ENCODE measurements at places on chromosomes 2 and 18. TPM values are rescaled to one million over a fixed set of nuclear protein-coding genes. Genes with fewer than 3 reads are reported as not detected.

DNA sequence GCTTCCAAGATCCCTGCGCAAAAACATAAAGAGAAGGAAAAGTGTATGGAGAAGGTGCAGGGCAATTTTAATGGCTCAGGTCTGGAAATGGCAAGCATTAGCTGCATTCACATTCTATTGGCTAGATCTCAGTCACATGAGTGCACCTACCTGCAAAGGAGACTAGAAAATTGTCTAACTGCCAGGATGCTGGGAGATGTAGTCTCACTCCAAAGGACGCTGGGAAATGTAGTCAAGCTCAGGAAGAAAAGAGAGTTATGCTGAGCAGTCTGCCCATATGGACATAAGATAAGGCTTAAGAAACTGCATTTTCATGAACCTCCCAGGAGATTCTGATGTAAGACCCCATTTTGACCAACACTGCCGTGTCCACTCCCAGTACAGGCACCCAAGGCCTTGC lies 9.5 kb upstream of the KLHL29 start:
- no peak for DNase-seq
- no peak overlapping the region for H3K4me3 ChIP-seq
- H3K27ac ChIP-seq = no peak overlapping the region
- H3K36me3 ChIP-seq = no peaks in the 10 kb centered on the region

DNA sequence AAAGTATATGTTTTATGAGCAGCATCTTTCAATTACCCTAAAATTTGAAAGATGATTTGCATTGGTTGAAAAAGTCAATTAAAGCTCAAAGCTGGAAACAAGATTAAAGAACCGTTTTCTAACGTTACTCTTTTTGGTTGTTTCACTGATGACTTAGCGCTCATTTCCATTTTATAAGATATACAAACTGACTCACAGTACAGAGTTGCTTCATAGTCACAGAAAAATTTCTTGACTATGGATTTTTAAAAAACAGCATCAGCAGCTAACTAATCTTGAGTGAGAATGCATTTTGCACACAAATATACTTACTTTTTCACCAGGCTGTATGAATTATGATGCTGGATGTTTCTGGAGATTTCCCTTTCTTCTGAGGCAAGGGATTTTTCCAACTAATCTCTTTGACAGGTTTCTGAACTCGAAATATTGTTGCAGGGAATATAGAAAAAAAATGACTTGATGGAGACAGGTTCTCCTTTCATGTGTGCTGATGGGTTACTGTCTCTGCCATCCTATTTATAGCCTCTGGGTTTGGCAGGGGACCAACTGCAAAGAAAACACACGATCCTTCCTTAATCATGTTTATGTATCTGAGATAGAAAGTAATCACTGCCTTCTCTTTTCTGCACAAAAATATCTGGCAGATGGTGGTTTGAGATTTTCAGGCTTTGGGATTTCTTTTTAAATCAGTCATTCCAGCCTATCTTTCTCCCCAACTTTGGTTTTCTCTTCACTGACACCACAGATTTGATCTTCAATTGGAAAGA lies 129.4 kb upstream of the DAPL1 start:
- no peak overlapping the region for H3K4me3 ChIP-seq
- DNase-seq = no peak
- peaks cover 23% of the 10 kb centered on the region for H3K36me3 ChIP-seq
- H3K4me1 ChIP-seq = peaks cover 3% of the 10 kb centered on the region

- H3K4me3 ChIP-seq = no peak overlapping the region
- H3K4me1 ChIP-seq = no peaks in the 10 kb centered on the region
- DNase-seq = no peak
- no peaks in the 10 kb centered on the region for H3K36me3 ChIP-seq
These were observed 193.3 kb downstream of the SLC4A3 start for GRCh38 chr2:219820767-219821166.

DNA sequence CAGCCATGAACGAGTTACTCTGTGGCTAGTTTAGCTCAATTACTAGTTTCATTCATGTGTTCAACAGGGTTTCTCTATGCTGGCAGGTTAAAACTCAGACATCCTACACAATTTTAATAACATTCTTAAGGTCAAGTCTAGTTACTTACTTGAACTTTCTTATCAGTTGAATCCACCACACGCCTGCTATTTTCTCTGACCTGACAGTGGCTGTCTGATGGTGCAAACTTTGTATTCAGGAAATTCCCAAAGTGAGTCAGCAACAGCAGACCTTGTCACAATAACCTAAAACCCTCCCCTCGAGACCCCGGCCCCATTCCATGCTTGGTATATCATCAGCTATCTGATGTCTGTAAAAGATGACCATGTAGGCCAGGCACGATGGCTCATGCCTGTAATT lies 20.8 kb upstream of the CIDEA start:
- no peaks in the 10 kb centered on the region for H3K36me3 ChIP-seq
- H3K4me3 ChIP-seq = no peak overlapping the region
- no peak for DNase-seq
- no peaks in the 10 kb centered on the region for H3K27me3 ChIP-seq
- no peak overlapping the region for H3K27ac ChIP-seq
- H3K4me1 ChIP-seq = peaks cover under 1% of the 10 kb centered on the region

GRCh38 chr18:4181086-4181485 lies 274.0 kb downstream of the DLGAP1 start:
- H3K4me1 ChIP-seq = no peaks in the 10 kb centered on the region
- no peaks in the 10 kb centered on the region for H3K36me3 ChIP-seq
- H3K4me3 ChIP-seq = no peak overlapping the region
- no peak for DNase-seq
- no peak overlapping the region for H3K27ac ChIP-seq

- no peak overlapping the region for H3K4me3 ChIP-seq
- H3K27me3 ChIP-seq = no peaks in the 10 kb centered on the region
- no peak for DNase-seq
- no peaks in the 10 kb centered on the region for H3K4me1 ChIP-seq
These were observed 115.9 kb upstream of the SYT4 start for GRCh38 chr18:43393174-43393573.

DNA sequence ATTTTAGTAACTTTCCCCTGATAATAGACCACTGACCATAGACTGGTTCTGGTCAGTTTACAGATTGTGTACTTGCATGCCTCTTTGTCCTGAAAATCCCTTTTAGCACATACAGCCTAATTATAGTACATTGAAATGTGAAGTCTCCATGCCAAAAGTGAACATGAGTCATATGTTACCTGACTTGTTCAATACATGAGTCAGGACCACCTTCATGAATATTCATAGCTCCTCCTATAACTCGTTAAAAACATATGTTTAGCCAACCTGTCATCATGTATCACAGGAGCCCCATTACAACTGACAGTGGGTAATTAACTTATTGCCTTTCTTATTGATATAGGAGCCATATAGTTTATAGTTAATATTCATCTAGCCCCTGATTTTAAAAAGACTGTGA lies 78.6 kb downstream of the SH3YL1 start:
- DNase-seq = no peak
- H3K4me1 ChIP-seq = no peaks in the 10 kb centered on the region
- no peak overlapping the region for H3K27ac ChIP-seq
- H3K36me3 ChIP-seq = no peaks in the 10 kb centered on the region
- H3K4me3 ChIP-seq = no peak overlapping the region
- H3K27me3 ChIP-seq = no peaks in the 10 kb centered on the region

DNA sequence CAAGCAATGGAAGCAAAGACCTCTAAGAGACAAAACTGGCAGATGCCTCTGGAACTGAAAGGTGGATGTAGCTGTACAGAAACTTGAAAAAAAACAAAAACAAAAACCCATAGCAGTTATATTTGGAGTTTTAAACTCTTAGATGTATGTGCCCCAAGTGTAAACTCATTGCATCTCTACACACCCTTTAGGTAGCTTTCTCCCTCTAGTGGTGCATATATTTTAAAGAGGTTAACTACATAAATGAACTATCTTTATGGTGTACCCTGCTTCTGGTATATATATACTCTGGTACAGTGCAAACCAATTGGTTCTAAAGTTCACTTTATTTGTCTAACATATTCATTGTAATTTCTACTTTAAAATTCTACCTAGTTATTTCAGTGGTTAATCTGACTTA lies 518.2 kb downstream of the NRXN1 start:
- no peaks in the 10 kb centered on the region for H3K27me3 ChIP-seq
- H3K27ac ChIP-seq = no peak overlapping the region
- H3K36me3 ChIP-seq = no peaks in the 10 kb centered on the region
- no peak for DNase-seq
- H3K4me1 ChIP-seq = no peaks in the 10 kb centered on the region
- H3K4me3 ChIP-seq = no peak overlapping the region

- H3K4me1 ChIP-seq = no peaks in the 10 kb centered on the region
- H3K4me3 ChIP-seq = no peak overlapping the region
- DNase-seq = no peak
These were observed 50.8 kb upstream of the ITGA6 start for GRCh38 chr2:172376505-172377125.

GRCh38 chr18:47981320-47981719 lies 50.9 kb upstream of the SMAD2 start:
- H3K27ac ChIP-seq = no peak overlapping the region
- H3K27me3 ChIP-seq = no peaks in the 10 kb centered on the region
- DNase-seq = no peak
- H3K4me3 ChIP-seq = no peak overlapping the region

- H3K36me3 ChIP-seq = no peaks in the 10 kb centered on the region
- H3K27ac ChIP-seq = no peak overlapping the region
- no peaks in the 10 kb centered on the region for H3K4me1 ChIP-seq
These were observed 155.4 kb upstream of the FSIP2 start for GRCh38 chr2:185583058-185583816.

DNA sequence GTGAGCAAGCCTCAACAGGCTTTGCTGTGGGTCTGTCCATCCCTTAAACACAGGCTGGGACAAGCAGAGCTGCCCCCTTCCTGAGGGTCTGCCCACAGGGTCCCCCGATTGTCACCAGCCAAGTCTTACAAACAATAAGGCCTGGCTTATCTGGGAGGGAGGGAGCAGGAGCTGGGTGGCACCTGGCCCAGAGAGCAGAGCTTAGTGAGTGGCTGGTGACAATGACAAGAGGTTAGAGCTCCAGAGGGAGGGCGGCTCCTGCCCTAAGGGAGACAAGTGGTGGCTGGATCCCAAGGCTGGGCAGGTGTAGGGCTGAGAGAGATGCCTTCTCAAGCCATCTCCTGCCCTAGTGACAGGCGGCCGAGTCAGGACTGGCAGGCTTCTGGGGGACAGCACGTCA lies 125.5 kb downstream of the KLHL29 start:
- H3K36me3 ChIP-seq = no peaks in the 10 kb centered on the region
- H3K27ac ChIP-seq = no peak overlapping the region
- no peak for DNase-seq
- no peak overlapping the region for H3K4me3 ChIP-seq

The RAB6C gene
- total RNA-seq = not detected

The CNDP1 gene
- not detected for total RNA-seq

The SLC30A3 gene
- total RNA-seq = 7.6 TPM

The LRATD1 gene
- total RNA-seq = 5.7 TPM

The TCF23 gene
- not detected for total RNA-seq

The DSC2 gene
- 4.4 TPM for total RNA-seq

The MROH2A gene
- not detected for total RNA-seq

Data from ascending aorta (tissue), 2 donors.